ENCODE measurements at places on chromosomes 11 and 22.

DNA sequence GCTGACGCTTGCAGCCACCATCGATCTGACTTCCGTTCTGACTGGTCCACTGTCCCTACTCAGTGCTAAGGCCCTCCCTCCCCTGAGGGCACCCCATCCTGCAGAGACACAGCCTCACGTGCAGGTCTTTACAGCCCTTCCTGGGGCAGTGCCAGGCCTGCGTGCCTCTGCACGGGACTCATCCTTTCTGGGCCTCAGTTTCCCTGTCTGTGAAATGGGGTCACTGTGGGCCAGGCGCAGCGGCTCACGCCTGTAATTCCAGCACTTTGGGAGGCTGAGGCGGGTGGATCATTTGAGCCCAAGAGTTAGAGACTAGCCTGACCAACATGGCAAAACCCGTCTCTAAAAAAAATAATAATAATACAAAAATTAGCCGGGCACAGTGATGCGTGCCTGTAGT is 17.8 kb upstream of the PARVG start:
- no peak for DNase-seq

GRCh38 chr11:92297567-92298553 is 73.2 kb downstream of the FAT3 start:
- DNase-seq, result no peak

DNA sequence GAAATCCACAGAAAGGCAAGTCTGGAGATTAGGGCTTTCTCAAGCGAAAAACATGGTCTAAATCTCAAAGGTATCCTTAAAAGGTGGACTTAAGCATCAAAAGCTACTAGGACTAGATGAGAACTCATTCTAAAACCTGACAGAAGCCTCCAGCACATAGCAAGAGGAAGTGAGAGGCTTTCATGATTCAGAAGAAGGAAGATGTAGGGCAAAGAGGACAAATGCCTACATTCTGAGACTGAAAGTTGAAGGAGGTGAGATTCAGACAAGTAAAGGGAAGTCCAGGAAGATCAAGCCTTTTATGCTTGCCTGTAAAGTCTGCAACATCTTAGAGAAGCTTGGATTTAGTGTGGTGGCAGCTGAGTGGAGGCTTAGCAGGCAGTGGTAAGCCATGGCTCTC is 98.9 kb downstream of the PGR start:
- no peak for DNase-seq

- DNase-seq, result no peak
Observed at GRCh38 chr22:49660794-49661781, 166.6 kb downstream of the BRD1 start.

DNA sequence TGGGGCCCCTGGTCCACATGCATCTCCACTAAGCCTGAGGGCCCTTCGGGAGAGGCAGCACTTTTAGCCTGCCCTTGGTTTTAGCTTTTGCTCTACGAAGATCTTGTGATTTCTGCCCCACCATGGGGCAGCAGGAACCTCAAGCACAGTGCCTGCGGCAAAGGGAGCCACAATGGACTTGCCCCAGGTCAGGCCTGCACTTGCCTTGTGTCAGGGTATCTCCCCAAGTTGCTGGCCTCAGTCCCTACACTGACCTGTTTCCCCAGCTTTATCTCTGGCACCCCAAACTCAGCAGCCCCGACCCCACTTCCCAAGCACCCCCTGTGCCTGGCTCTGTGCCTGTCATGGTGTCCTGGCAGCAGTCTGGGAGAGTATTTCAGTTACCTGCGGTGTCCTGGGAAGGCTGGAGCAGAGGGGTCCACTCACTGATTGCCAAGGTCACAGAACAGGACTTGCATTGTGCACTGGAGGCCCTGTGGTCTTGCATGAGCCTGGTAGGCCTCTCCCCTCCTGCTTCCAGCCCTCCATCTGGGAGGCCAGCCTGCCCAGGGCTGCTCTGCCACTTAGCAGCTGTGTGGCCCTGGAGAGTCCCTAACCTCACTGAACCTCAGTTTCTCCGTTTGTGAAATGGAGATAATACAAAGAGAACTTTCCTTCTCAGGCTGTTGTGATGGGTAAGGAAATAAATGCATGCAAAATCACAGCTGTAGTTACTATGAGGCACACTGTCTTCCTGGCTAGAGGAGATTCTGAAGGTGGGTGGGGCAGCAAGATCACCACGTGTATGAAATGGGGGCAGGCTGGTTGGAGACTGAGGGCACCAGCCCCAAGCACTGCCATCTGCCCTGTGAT is 3.6 kb upstream of the AIFM3 start:
- no peak for DNase-seq

- DNase-seq, result no peak
Observed at GRCh38 chr11:31408201-31408600, 38.5 kb downstream of the DNAJC24 start.

Measured in anterior cingulate cortex (tissue), 58 donors.